Ovary (tissue), 10 donors: ENCODE measurements at places on chromosomes 3 and 15.
A peak's percentile ranks its signal among the peaks of the same experiment; 100 is the strongest.

GRCh38 chr3:54206874-54207273, 84.5 kb downstream of the CACNA2D3 start:
- DNase-seq, result no peak

DNA sequence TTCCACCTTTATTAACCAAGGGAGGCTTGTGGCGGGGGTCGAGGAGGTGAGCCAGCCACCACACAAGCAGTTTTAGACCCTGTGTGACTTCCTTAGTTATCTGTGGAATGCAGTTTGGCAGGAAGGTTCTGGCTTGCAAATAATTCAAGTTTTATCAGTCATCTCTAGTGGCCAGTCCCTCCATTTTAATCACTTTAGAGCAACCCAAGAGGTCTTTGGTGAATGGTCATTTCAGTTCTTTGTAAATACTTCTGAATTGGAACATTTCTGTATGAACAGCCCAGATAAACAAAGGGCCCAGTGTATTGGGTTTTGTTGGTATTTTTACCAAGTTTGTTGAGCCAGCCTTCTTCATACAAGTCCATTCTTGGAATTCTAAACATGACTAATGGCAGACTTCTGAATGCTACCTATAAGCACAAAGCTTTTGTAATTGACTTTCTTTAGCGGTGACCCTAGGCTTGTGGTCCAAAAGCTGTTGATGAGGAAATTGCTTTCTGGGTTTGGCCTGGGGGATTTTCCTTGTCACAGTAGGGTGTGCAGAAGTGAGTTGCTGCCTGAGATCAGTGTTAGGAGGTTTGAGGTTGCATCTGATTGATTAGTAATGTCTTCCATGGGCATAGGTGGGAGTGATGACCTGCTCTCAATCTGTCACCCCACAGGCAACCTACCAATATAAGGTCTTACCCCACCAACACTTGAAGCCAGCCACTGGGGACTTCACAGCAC, 193.3 kb upstream of the TOPAZ1 start:
- DNase-seq, result no peak

DNA sequence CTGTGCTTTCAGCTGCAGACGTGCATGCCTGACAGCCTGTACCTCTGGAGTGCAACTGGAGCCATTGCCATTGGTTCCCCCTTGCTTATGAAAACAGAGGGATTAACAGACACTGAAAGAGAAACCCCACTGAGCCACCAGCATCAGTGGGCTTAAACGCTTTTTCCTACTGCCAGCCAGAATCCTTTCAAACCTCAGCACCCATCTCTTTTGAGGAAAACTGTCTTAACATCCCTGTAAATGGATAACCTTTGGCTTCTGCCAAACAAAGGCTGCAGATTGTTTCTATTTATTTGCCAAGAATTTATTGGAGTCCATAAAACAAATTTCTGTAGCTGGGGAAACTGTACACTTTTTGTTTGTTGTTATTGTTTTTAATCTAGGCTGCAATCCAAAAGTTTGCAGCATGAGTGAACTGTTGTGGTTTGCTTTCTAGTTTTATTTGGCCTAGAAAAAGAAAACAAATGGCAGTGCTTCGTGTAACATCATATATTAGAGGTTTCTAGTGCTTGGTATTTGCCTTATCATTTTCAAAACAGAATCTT, 369.2 kb upstream of the IL12A start:
- DNase-seq, result no peak

- DNase-seq, result no peak
Measured at GRCh38 chr15:85473455-85473854, 93.1 kb downstream of the AKAP13 start.

GRCh38 chr15:90990446-90990845, 3.9 kb downstream of the PRC1 start:
- DNase-seq, result no peak

GRCh38 chr15:29162411-29162810, 107.2 kb downstream of the NSMCE3 start:
- DNase-seq, result no peak

GRCh38 chr15:68154923-68155559, 50.1 kb downstream of the CALML4 start:
- peak; percentile 70 for DNase-seq

GRCh38 chr3:188370081-188370830, 216.3 kb downstream of the LPP start:
- DNase-seq, result no peak

DNA sequence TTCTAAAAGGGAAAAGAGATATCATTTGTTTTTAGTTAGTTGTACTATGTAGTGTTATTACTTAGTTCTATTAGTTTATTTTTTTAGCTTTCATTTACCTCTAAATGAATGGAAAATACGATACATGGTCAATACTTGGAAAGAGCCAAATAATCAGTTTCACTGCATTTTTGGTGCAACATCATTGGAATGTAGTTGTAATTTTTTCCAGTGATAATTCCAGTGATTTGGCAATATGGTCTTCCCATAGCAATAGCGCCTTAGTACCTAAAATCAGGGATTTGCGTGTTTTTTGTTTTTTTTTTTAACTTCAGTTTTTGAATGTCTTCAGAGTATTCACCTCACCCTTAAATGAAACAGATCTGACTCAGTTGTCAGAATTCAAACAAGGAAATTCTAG, 41.8 kb downstream of the RAB8B start:
- DNase-seq, result no peak

DNA sequence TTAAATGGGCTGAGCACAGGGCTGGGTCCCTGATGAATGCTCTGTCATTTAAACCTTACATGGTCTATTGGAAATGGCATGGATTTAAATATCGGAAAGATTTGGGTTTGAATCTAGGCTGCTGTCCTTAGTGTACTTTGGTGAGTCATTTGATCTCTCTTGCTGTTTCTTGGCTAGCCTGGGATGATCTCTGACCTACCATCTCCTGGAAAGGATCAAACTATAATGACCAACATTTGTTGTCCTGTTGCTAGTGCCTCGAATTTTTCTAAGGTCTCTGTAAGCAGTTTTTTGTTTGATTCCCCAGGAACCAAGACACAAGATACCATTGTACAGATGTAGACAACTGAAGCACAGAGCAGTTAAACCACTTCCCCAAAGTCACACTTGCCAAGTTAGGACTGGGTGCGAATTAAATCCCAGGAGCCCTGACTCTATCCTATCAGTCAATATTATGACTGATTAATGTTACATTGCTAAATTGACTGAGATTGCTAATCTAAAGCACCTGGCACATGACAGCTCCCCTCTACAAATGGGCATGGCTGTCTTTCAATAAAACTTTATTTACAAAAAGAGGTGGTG, 244.9 kb upstream of the MCTP2 start:
- no peak for DNase-seq

DNA sequence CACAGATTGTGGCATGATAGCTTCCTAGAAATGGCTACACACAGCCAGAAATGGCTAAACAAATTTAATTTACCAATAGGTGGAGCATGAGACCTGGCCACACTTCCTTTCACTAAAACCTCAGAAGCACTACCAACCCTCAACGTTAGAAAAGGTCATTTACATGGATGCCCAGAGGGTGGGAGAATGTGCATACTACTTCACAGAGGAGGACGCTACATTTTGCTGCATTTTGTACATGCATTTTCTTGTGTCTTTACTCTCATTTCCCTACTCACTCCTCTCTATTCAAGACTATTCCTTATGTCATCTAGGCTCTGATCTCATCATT, 40.1 kb downstream of the C2CD4B start:
- no peak for DNase-seq

GRCh38 chr15:82621970-82622369, 25.2 kb downstream of the CPEB1 start:
- no peak for DNase-seq

- no peak for DNase-seq
Measured at GRCh38 chr3:195697582-195698324, 23.0 kb upstream of the MUC20 start.

DNA sequence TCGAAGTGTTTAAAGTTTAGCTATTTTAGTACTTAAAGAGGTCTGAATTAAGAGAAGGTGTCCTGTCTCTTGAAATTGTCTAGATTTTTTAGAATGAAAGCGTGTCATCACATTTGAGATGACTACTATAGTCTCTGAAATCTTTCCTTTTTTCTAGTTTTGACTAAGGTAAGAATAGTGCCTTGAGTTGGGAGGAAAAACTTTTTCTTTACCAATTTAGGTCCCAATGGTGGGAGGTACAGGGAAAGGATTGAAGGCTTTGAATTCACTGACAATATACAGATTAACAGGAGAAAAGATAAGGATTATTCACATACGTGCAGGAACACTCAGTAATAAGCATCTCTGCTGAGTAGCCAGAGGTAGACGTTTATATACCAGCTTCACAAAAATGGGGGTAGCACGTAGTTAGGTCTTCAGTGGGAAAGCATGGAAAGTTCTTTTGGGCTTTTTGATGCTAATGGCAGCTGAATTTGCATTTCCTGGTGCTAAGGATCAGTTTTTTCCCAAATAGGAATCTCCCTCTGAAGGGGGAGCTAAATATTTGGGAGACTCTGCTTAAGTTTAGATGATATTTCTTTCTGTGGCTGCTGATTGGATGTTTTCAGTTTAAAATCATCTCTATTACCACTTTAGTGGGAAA, 88.1 kb downstream of the VPS8 start:
- DNase-seq, result no peak

DNA sequence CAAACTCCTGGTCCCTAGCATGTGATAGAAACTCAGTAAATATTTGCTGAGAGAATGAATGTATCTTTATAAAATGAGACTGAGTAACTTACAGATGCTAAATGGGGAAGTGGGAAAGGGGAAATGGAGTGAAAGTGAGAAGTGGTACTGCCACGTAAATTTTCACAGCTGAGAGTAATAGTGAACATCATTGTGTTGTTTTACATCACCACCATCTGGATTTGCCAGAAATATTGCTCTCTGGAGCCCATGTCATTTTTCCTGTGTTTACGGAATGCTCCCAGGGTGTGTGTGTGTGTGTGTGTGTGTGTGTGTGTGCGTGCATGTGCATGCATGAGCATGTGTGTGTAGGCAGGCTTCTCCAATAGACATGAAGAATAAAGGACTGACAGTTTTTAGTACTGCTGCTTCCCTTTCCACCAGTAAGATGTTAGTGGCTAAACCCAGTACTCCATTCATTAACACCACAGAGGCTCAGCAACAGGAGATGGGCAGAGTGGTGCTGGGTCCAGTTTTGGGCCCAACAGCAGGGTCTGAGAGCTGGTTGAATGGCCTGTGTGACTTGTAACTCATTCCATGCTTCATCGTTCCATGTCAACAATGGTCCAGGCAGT, 57.3 kb downstream of the DIPK2A start:
- no peak for DNase-seq

DNA sequence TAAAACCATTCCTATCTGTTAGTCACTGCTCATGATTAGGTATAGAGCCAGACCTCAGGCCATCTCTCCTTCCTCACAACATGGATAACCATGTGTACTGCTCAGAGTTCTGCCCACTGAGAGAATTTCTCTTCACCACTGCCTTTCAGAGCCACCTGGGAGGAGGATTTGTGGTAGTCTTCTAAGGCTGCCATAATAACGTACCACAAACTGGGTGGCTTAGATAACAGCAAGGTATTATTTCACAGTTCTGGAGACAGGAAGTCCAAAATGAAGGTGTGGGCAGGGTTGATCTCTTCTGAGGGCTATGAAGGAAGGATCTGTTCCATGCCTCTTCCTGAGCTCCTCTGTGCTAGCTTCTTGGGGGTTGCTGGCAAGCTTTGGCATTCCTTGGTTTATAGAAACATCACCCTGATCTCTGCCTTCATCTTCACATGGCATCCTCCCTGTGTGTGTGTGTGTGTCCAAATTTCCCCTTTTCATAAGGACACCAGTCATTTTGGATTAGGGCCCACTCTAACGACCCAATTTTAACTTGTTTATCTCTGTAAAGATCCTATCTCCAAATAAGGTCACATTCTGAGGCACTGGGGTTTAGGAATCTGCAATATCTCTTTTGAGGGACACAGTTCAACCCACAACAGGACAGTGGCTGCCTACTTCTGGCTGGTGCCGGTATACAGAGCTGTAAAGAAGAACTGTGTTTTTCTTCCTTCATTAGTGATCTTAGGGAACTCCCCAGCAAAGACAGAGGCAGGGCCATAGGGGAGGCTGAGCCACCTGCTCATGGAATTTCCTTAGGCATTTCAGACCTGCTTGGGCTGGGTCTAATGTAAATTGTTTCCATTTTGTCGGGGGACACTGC, 42.1 kb upstream of the NOX5 start:
- no peak for DNase-seq

GRCh38 chr15:100779331-100780207, 100.1 kb upstream of the ALDH1A3 start:
- peak; percentile 5 for DNase-seq

GRCh38 chr3:100756441-100756840, 47.1 kb downstream of the TFG start:
- DNase-seq, result no peak

DNA sequence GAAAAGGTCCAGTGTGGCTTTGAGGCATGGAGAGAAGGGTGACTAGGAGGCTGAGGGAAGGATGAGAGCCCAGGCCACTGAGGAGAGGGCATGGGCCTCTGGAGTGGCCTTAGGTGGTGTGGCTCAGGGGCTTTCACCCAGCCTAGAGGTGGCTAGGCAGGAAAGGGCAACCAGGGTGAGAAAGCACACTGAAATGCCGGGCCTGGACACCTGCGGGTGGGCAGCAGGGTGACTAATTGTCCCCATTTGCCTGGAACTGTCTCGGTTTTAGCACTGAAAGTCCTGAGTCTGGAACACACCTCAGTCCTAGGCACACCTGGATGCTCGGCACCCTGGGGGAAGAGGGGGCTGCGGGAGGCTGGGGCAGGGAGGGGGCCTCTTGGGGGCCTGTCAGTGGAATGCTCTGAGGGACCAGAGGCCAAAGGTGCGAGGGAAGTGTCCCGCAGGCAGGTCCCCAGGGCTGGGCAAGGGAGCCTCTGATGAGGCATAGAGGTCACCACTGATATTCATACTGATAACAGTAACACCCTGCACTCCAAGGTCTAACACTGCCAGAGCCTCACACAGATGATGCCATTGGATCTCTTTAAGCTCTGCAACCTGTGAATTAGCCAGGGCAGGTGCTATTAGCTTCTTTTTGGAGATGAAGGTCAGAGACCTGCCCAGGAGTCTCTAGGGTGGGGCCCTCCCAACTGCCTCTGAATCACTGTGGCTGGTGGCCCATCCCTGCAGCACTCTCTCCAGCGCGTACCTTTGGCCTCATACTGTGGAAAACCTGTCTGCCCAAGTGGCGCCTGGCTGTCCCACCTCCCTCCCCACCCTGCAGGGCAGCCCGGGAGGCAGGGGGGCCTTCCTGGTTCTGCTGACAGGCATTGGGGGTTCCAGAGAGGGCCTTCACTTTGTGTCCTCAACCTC, 3.0 kb upstream of the PHGR1 start:
- DNase-seq, result no peak

- no peak for DNase-seq
Measured at GRCh38 chr3:173173652-173174051, 32.6 kb upstream of the SPATA16 start.

- DNase-seq, result peak; percentile 44
Measured at GRCh38 chr15:70323111-70323851, 225.6 kb upstream of the TLE3 start.
